ENCODE measurements at places on chromosomes 16 and 17. TPM values are rescaled to one million over a fixed set of nuclear protein-coding genes. Genes with fewer than 3 reads are reported as not detected.

ZG16B gene
- polyA plus RNA-seq = not detected

TBX6 gene
- not detected for polyA plus RNA-seq

XYLT1 gene
- 1.9 TPM for polyA plus RNA-seq

SLC16A11 gene
- polyA plus RNA-seq = 1.1 TPM

NT5M gene
- 4.4 TPM for polyA plus RNA-seq

C16orf87 gene
- 5.3 TPM for polyA plus RNA-seq

ALDH3A1 gene
- polyA plus RNA-seq = not detected

MED9 gene
- polyA plus RNA-seq = 16.8 TPM

KRTAP4-5 gene
- polyA plus RNA-seq = not detected

CDH11 gene
- not detected for polyA plus RNA-seq

NOXO1 gene
- polyA plus RNA-seq = 0.29 TPM

PABPN1L gene
- not detected for polyA plus RNA-seq

TRPV3 gene
- polyA plus RNA-seq = not detected

LGALS3BP gene
- polyA plus RNA-seq = 122 TPM

CHRNE gene
- 0.24 TPM for polyA plus RNA-seq

NHERF2 gene
- 0.56 TPM for polyA plus RNA-seq

TSPOAP1 gene
- 1.5 TPM for polyA plus RNA-seq

IL17C gene
- not detected for polyA plus RNA-seq

TP53TG3 gene
- polyA plus RNA-seq = not detected

EVI2A gene
- 68.3 TPM for polyA plus RNA-seq

IGFALS gene
- 0.40 TPM for polyA plus RNA-seq

GPR179 gene
- not detected for polyA plus RNA-seq

PDPK1 gene
- 30.7 TPM for polyA plus RNA-seq

KRTAP1-1 gene
- polyA plus RNA-seq = not detected

CEMP1 gene
- polyA plus RNA-seq = 7.3 TPM

SULT1A2 gene
- 0.38 TPM for polyA plus RNA-seq

NKD1 gene
- polyA plus RNA-seq = 0.99 TPM

SSTR5 gene
- polyA plus RNA-seq = not detected

AANAT gene
- not detected for polyA plus RNA-seq

GP1BA gene
- polyA plus RNA-seq = not detected

MT1M gene
- not detected for polyA plus RNA-seq

KRT13 gene
- polyA plus RNA-seq = not detected

PDE6G gene
- polyA plus RNA-seq = 2.6 TPM

HIRIP3 gene
- polyA plus RNA-seq = 22.6 TPM

PLA2G10 gene
- polyA plus RNA-seq = not detected

ATXN7L3 gene
- polyA plus RNA-seq = 18.1 TPM

TMEM114 gene
- polyA plus RNA-seq = not detected

TNRC6A gene
- polyA plus RNA-seq = 13.4 TPM
